ENCODE measurements at places on chromosomes 13 and 19.

DNA sequence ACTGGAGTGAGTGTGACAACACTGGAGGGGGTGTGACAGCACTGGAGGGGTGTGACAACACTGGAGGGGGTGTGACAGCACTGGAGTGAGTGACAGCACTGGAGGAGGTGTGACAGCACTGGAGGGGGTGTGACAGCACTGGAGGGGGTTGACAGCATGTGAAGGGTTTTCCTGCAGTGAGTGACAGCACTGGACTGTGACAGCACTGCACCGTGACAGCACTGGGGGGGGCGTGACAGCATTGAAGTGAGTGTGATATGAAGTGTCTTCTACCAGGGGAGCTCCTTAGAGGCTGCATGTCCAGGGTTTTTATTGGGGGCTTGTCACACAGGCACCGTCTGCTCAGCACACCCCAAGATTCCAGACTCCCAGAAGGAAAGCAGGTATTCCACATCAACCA is 274.8 kb downstream of the TEX29 start:
- no peak for DNase-seq

- DNase-seq: no peak
Observed at GRCh38 chr19:4052993-4053422, 13.7 kb downstream of the ZBTB7A start.

DNA sequence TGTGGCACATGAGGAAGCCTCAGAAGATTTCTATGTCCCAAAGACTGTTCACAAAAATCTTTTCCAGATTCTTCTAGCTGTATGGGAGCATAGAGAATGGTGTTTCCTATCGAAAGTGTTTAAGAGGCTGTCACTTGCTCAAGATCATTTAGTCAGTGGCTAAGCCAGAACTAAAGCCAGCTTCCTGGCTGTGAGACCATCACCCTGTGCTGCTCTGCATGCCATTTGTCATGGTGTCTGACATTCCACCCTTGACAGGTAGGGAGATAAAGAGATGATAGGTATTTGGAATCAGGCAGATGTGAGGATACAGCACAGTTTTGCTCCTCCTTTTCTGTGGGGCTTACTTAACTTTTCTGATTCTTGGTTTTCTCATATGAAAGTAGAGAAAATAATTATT is 177.3 kb downstream of the DNAJC15 start:
- no peak for DNase-seq

DNA sequence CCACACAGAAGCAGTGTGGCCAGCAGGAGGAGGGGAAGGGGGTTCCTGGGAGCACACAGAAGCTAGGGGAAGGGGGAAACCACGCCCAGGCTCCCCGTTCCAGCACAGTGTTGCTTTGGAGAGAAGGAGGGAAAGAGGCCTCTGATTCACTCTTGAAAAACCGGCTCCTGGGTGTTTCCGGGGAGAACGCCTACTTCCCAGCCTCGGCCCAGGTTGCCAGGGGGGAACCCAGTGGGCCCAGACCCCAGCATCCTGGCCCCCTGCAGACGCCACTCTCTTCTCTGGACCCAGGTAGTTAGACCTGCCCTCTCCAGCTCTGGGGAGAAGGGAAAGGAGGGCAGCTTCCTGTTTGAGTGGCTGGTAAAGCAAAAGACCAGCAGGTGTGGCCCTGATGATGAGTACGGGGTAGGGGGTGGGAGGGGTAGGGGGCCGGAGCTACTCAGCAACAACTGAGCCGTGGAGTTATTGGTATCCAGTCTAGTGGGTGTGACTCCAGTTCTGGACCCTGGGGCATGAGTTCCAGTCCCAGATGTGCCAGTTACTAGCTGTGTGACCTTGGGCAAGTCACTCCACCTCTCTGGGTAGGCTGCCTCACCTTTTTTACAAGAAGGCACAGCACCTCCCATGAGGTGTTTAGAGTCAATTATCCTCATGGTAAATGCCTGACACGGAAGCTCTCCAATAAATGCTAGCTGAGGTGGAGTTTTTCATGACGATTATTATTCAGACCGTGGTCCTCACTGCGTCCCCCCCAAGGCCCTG is 836 bp downstream of the GIPC1 start:
- DNase-seq: no peak

DNA sequence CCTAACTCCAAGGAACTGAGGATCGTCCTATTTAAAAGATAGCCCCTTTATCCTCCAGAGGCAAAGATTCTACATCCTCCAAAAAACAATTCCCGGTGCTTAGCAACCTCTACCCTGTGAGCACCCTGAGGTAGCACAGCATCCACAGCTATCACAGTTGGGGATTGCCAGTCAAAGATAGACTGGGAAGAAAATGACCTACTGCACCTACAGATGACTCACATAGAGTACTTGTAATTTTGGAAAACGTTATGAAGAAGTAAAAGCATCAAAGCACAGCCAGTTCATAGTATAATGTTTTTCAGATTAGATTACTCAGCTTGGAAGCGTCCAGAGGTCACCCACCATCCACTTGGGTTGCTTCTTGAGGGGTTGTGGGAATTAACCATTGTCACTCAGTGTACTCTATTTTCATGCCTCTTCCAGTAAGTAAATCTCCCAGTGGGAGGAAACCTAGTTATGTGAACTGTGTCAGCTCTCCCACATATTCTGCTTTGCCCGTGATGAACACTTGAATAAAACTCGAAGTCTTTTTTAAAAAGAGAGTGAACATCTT is 8.9 kb upstream of the FAM124A start:
- no peak for DNase-seq

- DNase-seq: no peak
Observed at GRCh38 chr13:102710261-102710679, 15.4 kb upstream of the METTL21C start.

DNA sequence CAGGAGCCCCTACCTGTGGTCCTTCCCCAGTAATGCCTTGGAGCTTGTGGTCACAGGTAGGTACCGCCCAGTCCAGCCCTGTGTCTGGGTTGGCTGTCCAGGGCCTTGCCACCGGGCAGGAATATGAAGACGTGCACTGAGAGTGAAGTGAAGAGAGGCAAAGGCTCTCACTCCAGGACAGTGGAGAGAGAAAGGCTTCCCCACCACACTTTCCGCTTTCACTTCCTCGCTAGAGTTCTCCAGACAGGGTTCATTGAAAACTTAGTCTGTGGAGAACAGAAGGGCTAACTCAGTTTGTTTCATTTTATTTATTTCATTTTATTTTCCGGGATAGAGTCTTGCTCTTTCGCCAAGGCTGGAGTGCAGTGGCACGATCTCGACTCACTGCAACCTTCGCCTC is 14.2 kb downstream of the FCAR start:
- no peak for DNase-seq

DNA sequence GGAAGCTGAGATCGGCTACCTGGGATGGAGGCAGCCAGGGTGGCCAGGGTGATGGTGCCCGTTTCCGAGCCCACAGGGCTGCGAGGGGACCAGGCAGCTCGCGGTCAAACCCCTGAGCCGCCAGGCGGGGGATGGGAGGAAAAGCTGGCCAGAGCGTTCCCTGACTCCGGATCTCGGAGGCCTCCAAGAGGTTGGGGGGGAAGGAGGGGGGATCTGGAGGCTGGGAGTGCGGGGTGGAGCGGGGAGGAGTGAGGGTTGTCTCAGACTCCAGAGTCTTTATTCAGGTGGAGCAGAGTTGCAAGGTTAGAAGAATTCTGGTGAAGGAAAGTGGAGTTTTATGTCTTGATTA is 1.1 kb downstream of the CACNG7 start:
- no peak for DNase-seq

- DNase-seq: peak; percentile 52
Observed at GRCh38 chr19:11382898-11383705, 1.0 kb downstream of the EPOR start.

DNA sequence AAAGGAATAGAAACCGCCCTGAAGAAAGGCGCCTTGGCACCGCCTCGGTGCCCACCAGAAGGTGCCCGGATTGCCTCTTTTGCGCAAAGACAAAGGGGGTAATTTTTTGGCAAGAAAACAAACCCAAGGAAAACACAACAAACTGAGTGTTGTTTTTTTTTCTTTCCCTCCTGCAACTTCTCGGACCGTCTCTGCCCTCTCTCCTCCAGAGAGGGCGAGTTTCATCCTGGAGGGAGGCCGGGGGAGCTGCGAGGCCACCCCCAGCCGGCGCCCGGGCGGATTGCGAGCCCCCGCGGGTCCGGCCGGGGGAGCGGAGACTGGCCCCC is 2.3 kb downstream of the ZNF536 start:
- DNase-seq: no peak

DNA sequence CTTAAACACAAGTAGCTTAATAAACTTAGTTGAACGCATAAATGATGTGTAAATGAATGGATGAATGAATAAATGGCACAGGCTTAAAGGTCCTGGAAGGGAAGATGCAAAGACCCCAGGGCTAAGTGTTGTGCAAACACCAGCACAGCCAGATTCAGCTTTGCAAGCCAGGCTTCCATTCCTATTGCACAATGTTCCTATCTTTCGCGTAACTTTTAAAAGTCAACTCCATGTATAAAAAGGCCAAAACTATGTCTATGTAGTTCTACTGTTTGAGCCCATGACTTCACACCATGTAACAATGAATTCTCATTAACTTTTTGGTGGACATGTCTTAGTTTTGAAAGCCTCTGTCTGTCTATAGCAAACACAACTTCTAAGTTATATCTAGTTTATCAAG is 226.0 kb downstream of the NALCN start:
- DNase-seq: no peak

DNA sequence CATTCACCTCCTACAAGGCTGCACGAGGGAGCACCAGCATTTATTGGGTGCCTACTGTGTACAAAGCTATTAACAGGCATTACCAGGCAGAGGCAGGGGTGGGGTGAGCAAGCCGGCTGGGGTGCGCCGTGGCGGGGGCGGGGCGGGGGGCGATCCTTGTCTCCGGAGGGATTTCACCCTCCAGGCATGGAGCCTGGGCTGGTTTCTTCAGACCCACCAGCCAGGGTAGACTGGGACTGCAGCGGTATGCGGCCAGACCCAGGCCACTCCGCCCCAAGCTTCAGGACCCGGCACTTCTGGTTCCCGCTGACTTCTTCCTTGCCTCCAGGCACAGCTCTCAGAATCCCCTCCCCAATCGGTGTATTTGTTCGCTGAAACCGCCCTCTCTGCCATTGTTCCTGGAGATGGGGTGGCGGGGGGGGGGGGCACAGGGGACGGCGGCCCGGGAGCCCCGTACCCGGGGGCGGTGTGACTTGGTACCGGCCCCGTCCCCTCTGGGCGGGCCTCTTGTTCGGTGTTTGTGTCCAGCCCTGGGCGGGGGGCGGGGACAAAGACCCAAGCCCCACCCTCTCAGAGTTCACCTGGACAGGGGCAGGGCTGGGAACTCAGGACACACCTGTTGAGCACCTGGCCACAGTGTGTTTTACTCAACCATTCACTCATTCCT is 14.4 kb downstream of the TJP3 start:
- DNase-seq: no peak

DNA sequence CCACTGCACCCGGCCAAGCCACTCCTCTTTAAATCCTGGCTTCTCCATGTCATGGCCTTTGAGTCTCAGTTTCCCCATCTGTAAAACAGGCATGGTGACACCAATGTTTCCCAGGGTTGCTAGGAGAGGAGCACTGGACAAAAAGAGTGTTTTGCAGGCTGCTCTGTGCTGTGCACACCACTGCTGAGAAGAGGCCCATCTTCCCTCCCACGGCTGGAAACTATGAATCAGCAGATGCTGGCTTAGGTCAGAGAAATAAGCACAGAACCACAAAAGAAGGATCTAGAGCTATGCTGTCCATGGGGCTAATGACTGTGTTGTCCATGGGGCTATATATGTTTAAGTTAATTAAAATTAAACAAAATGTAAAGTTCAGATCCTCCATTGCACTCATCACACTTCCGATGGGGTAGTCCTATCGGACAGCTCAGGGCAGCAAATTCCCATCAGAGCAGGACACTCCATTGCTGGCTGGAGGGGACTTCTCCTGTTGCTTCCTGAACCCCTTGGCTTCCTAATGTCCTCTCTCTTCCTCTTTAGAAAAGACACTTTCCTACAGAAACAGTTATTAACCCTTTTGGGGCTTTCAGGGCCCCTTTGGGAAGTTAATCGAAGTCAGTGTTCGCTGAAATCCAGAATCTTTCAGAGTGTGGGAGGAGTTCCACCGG is 37.1 kb downstream of the TSHZ3 start:
- peak; percentile 4 for DNase-seq

GRCh38 chr13:104431895-104432294 is 1365.7 kb upstream of the SLC10A2 start:
- no peak for DNase-seq

DNA sequence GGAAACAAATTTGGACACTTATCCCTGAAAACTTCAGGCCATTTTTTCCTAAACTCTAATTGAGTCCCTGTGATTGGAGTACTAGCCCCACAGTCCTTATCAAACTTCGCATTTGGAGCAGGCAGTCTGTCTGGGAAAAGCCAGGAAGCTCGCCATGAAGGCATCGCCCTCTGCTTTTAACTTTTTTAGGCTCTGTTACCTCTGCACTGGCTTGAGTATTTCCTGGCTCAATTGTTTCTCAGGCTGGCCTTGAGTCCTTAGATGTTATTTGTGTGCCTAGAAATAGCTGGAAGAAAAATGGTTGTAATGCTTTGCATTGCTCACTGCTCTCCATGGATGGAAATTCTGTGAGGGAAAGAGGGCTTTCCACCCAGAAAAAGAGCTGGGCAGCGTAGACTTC is 24.2 kb downstream of the ACTN4 start:
- DNase-seq: no peak

DNA sequence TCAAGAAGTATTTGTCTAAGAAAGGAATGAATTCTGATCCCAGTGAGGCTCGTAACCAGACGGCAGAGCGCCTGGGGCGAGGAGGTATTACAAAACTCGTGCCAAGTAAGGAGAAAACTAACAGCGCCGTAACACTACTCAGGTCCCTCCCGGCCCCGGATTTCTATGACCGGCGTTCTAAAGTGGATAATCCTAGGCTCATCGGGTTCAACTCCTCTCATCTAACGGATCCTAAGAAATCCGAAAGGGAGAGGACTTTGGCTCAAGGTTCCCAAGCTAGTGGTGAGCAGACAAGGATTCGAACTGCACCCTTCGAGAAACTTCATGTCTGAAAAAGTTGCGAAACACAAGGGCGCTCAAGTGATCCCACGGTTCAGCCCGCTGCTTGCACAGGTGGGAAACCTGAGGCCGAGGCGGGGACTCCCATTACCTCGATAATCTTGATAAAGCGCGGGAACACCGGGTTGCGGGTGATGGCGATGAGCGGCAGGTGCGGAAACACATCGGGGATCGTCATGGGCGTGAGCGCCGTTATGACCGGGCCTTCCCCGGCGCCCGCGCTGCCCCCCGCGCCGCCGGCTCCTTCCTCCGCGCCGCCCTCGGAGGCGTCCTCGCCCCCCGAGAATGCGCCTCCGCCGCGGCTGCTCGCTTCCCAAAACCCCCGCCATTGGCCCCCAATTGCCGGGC is 529 bp downstream of the LONP1 start:
- DNase-seq: no peak

GRCh38 chr13:29510651-29511084 is 84.8 kb downstream of the SLC7A1 start:
- DNase-seq: no peak

- peak; percentile 14 for DNase-seq
Observed at GRCh38 chr19:55809381-55810058, 22.3 kb downstream of the NLRP11 start.

- no peak for DNase-seq
Observed at GRCh38 chr13:63011996-63012395, 1596.3 kb upstream of the PCDH20 start.

GRCh38 chr13:106302011-106302410 is 233.5 kb downstream of the EFNB2 start:
- no peak for DNase-seq
